ENCODE measurements at places on chromosomes 5 and 9.

DNA sequence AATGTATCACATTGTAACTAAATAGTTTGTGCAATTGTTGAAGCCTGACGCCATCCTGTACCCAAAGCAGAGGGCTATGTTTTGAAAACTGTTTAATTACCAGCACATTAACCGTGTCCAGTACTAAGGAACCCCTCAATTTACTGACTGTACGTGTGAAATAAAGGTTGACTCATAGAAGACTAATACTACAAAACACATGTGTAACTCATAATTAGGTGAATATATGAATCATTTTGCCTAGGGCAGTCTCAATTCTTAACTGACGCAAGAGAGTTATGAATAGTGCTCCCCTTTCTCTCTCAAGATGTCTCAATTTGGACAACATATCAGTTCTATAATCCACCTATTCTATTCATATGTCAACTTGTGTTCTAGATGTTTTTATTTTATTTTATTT lies 558.4 kb downstream of the PRDM9 start:
- DNase-seq = no peak

DNA sequence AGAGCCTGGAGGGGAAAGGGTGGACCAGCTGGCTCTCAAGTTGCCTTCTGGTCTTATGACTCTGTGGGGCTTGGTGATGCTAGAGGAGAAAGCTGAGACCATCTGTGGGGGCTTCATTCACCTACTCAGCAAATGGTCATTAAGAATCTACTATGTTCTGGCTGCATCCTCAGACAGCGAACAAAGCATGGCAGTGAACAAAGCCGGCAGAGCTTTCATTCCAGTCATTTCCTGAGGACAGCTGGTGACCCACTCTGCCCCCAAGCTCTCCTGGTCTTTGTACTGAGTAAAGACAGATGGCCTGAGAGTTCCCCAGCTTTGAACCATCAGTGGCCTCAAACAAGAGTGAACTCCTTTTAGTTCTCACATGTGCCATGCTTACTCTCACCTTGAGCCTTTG lies 48.0 kb downstream of the FGF1 start:
- DNase-seq = no peak

- DNase-seq = no peak
Observed at GRCh38 chr5:144972317-144972716, 801.6 kb downstream of the KCTD16 start.

- peak; percentile 35 for DNase-seq
Observed at GRCh38 chr9:85743275-85744128, 1.7 kb upstream of the AGTPBP1 start.

- no peak for DNase-seq
Observed at GRCh38 chr9:82132024-82132423, 143.5 kb downstream of the SPATA31D1 start.

All from erythroblast (primary cell).